ENCODE measurements at places on chromosomes 12 and 14. TPM values are rescaled to one million over a fixed set of nuclear protein-coding genes. Genes with fewer than 3 reads are reported as not detected.

ALDH1L2 gene
- total RNA-seq: 78.3 TPM

EGLN3 gene
- total RNA-seq: 17.7 TPM

B4GALNT1 gene
- total RNA-seq: 0.18 TPM

STXBP6 gene
- 29.5 TPM for total RNA-seq

CAPZA3 gene
- total RNA-seq: not detected

KRT6A gene
- total RNA-seq: not detected

VDR gene
- total RNA-seq: 5.4 TPM

SLC25A47 gene
- not detected for total RNA-seq

ANO4 gene
- total RNA-seq: 5.3 TPM

DHRS2 gene
- 5.5 TPM for total RNA-seq

GPR68 gene
- 2.3 TPM for total RNA-seq

TBX3 gene
- 3.6 TPM for total RNA-seq

KRT73 gene
- total RNA-seq: not detected

BEGAIN gene
- under 0.01 TPM for total RNA-seq

ASIC1 gene
- total RNA-seq: 8.8 TPM

POLE2 gene
- total RNA-seq: 4.9 TPM

FAIM2 gene
- total RNA-seq: 21.5 TPM

RIPK3 gene
- total RNA-seq: 0.36 TPM

LMO3 gene
- total RNA-seq: 10.7 TPM

RFLNA gene
- total RNA-seq: 15.9 TPM

ATL1 gene
- total RNA-seq: 0.81 TPM

SDS gene
- not detected for total RNA-seq

HCAR1 gene
- 0.16 TPM for total RNA-seq

TAS2R8 gene
- not detected for total RNA-seq

HEATR5A gene
- 20.6 TPM for total RNA-seq

GPRC5D gene
- total RNA-seq: not detected

TTLL5 gene
- 37.9 TPM for total RNA-seq

CEBPE gene
- total RNA-seq: not detected

KCNA1 gene
- total RNA-seq: not detected

PAWR gene
- 41.3 TPM for total RNA-seq

RNF10 gene
- 82.1 TPM for total RNA-seq

KRT72 gene
- total RNA-seq: not detected

ITGB7 gene
- total RNA-seq: 0.18 TPM

ETFBKMT gene
- 3.2 TPM for total RNA-seq

ELK3 gene
- total RNA-seq: 15.7 TPM

FAM181A gene
- not detected for total RNA-seq

TMCC3 gene
- 0.36 TPM for total RNA-seq
